ENCODE measurements at places on chromosomes 1 and 21. TPM values are rescaled to one million over a fixed set of nuclear protein-coding genes. Genes with fewer than 3 reads are reported as not detected.

DNA sequence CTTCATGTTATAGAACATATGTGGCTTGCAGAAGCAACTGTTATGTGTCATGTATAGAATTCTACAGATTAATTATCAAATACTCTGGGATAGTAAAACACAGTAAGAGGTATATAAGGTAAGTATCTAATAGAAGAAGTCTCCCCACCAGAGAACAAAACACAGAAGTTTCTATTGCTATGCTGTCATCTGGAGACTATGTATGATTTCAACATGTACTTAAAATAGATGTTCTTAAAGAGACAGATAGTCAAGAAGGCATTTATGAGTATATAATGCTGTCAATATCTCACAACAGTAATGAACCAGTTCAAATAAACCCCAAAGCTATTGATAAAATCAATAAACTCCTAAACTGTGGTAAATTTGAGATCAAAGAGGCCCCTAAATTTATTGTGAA is 8.1 kb upstream of the ADCY10 start:
- no peak overlapping the region for H3K27ac ChIP-seq
- no peaks in the 10 kb centered on the region for H3K4me1 ChIP-seq
- no peak overlapping the region for H3K4me3 ChIP-seq
- no peaks in the 10 kb centered on the region for H3K27me3 ChIP-seq
- no peak for DNase-seq

DNA sequence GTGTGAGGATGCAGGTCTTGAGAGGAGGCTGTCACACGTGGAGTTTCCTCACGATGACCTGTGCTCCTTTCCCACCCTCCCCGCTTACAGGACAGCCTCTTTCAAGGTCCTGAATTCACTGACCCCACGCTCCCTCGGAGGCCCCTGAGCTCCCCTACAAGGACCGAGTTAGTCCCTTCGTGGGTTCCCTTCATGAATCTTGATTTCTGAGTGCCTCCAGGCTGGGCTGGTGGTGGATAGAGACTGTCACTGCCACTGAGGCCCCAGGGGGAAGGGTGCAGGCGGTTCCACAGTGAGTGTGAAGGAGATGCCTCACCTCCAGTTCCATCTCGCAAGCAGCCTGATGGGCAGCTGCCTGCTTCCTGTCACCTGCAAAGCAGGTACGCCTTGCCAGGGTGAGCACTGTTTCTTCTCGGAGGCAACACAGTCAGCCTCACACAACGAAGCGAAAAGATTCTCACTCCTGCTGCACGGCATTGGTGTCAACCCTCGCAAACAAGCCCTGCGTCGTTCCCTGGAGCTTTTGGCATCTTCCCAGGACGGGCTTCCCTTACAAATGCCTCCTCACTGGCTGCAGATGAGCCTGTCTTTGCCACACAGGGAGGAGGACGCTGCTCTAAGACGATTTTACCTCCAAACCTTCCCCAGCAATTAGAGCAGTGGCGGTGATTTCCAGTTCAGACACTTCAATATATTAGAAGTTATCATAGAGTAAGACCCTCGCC is 26.7 kb upstream of the PCP4 start:
- H3K27me3 ChIP-seq: no peaks in the 10 kb centered on the region
- H3K27ac ChIP-seq: no peak overlapping the region
- H3K4me3 ChIP-seq: no peak overlapping the region
- no peaks in the 10 kb centered on the region for H3K36me3 ChIP-seq
- no peak for DNase-seq

DNA sequence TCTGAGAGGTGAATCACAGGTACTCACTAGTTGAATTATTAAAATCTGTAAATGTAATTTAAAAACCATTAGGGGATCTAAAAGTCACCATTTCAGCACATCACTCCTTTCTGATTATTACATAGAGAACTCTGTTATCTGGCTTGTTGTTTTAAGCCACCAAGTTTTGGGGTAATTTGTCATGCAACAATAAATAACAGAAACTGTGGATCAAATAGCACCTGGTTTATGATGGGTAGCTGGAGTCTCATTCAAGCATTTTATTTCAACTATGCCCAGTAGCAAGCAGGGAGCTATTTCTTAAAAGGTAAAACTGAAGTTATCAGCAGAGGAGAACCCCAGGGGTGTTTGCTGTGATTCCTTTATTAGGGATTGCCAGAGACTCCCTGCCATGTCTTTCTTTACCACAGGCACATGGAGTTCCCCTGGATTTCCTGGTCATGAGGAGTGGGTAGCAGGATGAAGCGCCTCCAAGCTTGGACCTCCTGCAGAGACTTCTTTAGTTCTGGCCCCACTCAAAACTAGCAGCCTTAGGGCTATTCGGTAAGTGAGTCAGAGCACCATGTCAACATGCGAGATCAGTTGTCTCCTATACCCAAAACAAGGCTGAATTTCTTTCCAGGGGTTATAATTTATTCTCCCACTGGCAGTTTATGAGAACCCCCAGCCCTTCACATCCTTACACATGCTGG is 179.2 kb downstream of the GIPC2 start:
- H3K27ac ChIP-seq: no peak overlapping the region
- no peaks in the 10 kb centered on the region for H3K27me3 ChIP-seq
- peaks cover 5% of the 10 kb centered on the region for H3K4me1 ChIP-seq
- DNase-seq: no peak

DNA sequence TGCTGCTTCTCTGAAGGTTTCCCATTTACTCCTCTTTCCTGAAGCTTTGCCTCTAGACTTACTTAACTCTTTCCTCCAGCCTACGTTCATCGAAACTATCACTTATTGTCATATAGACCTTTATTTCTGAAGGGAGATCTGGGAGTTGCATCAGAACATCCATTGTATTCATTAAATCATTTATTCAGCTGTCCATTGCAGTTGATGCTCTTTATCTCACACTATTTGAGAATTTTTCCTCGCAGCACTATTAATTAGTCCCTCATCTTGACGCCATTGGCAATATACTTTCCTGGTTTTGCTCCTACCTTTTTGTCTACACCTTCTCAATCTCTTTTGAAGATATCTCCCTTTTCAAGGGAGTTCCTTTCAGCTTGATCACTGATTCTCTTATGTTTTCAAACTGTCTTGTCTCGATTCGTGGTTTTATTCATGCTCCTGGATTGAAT is 757 bp upstream of the LRIF1 start:
- no peaks in the 10 kb centered on the region for H3K36me3 ChIP-seq
- H3K4me1 ChIP-seq: no peaks in the 10 kb centered on the region
- no peak for DNase-seq
- H3K27ac ChIP-seq: peak overlapping the region; percentile 16
- peak overlapping the region; percentile 67 for H3K4me3 ChIP-seq

DNA sequence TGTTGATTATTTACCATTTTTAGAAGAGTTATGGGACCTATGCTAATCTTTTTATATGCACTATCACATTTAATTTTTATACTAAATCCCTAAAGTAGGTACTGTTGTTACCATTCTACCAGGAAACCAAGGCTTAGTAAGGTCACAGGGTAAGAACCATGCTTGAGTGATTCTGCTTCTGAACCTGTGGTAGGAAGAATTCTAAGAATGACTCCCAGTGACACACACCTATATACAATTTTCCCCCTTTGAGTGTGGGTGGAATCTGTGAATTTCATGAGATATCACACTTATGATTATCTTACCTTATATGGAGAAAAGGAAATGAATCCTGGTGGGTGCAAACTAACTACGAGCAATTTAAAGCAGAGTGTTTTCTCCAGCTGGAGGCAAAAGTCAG is 391.0 kb downstream of the USH2A start:
- DNase-seq: no peak
- H3K27me3 ChIP-seq: no peaks in the 10 kb centered on the region
- H3K4me3 ChIP-seq: no peak overlapping the region
- no peaks in the 10 kb centered on the region for H3K4me1 ChIP-seq

DNA sequence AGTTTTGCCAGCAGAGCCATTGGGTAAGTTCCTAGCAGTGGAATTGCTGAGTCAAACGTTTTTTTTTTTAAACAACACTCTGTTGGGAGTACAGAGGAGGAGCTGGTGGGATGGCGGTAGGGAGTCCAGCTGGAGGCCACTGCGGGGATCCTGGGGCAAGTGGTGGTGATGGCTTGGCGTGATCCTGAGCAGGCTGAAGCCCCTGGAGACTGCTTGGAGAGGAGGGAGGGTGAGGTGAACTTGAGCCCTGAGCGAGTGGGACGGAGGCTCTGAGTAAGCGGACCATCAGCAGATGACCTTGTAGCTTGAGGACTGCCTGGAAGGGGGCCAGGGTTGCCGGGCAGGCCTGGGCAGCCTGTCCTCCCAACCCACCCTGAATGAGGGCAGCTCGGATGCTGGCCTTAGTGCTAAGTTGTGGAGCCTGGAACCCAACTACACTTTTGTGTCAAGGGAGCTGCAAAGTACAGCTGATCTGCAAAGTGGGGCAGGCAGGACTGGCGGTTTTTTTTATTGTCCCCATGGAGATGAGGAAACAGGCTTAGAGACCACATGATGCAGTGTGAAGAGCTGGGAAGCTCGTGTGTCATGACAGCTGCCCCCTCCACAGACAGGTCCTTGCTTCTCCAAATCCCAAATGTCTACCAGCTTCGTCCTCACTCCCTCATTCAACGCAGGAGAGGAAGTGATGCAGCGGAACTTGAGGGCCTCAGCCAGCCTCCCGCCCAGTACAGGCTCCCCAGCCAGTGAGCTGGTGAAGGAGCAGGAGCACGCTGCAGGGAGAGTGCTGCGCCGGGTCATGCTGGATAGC is 20.2 kb downstream of the MRPL37 start:
- no peaks in the 10 kb centered on the region for H3K27me3 ChIP-seq
- H3K4me3 ChIP-seq: no peak overlapping the region
- no peaks in the 10 kb centered on the region for H3K36me3 ChIP-seq
- H3K4me1 ChIP-seq: peaks cover 14% of the 10 kb centered on the region
- DNase-seq: peak; percentile 83
- H3K27ac ChIP-seq: peak overlapping the region; percentile 59

GRCh38 chr1:211591980-211592493 is 13.1 kb upstream of the SLC30A1 start:
- no peaks in the 10 kb centered on the region for H3K27me3 ChIP-seq
- peaks cover 3% of the 10 kb centered on the region for H3K4me1 ChIP-seq
- H3K27ac ChIP-seq: no peak overlapping the region
- no peak overlapping the region for H3K4me3 ChIP-seq
- H3K36me3 ChIP-seq: no peaks in the 10 kb centered on the region

- H3K36me3 ChIP-seq: no peaks in the 10 kb centered on the region
- no peaks in the 10 kb centered on the region for H3K27me3 ChIP-seq
Observed at GRCh38 chr1:22509815-22510214, 53.5 kb upstream of the EPHA8 start.

DNA sequence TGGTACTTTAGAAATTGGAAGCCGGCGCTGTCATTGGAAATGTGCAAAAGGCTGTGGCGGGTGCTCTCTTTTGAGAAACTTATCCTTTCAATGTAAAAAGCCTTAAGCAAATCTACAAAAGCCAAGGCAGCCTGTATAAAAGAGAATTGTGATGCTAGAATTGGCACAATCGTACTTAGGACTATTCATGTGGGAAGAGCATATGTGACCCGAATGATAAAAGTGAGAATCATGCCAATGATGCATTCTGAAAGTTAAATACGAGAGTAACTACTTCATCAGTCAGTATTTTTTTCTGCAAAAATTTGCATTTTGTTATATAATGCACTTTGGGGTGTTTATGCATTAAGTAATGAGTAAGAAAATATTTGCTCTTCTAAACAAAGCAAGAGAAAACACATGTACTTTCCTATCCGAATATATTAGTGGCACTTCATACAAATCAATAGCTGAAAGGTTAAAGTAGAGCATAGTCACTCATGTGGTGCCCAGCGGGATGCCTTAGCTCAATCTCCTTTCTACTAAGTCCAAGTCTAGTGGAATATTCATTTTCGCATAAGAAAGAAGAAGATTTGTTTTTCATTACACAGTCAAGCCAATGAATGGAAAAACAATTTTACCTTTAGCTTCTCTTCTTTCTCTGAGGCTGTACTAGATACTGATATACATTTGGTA is 1256.6 kb upstream of the B3GALT2 start:
- H3K27me3 ChIP-seq: no peaks in the 10 kb centered on the region
- no peak overlapping the region for H3K4me3 ChIP-seq
- H3K36me3 ChIP-seq: no peaks in the 10 kb centered on the region
- no peak for DNase-seq

DNA sequence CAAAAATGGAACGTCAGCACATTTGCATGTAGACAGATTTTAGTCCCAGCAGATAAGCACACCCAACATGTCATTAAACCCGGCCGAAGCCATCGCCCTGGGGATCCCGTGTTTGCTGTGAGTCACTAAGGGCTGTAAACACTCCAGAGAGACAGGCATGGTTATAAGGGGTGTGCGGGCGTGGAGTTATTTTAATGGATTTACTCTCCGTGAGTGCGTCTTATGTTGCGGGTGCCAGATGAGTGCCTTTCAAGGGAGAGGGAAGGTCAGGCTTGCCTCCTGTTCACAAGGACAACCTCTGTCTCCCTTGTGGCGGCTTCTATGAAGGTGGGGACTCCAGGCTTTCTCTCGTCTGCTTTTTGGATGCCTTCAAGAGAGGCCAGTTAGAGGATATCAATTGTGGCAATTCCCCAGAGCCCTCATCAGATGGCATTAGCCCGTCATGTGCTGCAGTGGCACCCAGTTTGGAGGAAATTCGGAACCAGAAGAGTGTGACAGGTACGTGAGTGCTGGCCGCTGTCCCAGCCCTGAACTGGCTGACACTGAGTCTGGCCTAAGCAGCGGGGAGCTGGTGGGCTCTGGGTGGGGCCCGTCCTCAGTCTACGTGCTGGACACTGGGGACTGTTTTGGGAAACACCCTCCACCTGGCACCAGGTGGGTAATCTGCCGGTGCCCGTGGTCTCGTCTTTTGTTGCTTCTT is 223.8 kb upstream of the TMEM51 start:
- DNase-seq: peak; percentile 57
- H3K4me1 ChIP-seq: peaks cover 37% of the 10 kb centered on the region
- H3K27ac ChIP-seq: peak overlapping the region; percentile 68
- H3K27me3 ChIP-seq: no peaks in the 10 kb centered on the region

The PLA2G4A gene
- 9.9 TPM for total RNA-seq

The CATSPERE gene
- 2.9 TPM for total RNA-seq

The SCNM1 gene
- 32.7 TPM for total RNA-seq

The HCRTR1 gene
- total RNA-seq: not detected

All from ovary (tissue), 10 donors.